ENCODE measurements at places on chromosomes 7 and 10.

DNA sequence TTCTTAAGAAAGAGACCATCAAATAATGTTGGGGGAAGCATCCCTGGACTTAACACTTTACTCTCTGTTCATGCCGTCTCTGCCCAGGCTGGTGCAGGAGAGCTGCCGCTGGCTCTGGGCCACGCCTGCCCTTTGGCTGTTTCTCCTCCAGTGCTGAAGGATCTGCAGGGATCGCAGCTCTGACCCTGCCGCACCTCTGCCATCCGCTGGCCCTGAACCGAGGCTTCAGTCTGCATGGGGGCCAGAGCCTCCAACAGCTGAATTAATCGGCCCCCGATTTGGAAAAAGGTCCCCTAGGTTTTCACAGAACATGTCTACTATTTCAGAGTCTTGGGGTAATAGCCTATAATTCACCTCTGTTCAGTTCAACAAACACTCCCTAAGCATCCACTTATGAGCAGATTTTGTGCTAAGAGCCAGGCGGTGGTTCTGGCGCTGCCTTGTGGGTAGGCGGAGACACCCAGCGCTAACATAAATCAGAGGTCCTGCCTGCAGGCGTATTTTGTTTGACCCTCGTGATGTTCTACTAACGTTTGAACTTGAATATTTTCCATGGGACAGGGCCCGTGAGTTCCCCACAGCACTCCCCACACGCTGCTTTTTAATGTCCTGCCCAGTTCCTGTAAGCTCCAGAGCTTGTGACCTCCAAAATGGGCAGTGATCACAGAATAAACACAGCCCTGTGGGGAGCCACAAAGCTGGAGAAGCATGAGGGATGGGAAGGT, 99.0 kb downstream of the DYNC2I1 start:
- no peak for DNase-seq

DNA sequence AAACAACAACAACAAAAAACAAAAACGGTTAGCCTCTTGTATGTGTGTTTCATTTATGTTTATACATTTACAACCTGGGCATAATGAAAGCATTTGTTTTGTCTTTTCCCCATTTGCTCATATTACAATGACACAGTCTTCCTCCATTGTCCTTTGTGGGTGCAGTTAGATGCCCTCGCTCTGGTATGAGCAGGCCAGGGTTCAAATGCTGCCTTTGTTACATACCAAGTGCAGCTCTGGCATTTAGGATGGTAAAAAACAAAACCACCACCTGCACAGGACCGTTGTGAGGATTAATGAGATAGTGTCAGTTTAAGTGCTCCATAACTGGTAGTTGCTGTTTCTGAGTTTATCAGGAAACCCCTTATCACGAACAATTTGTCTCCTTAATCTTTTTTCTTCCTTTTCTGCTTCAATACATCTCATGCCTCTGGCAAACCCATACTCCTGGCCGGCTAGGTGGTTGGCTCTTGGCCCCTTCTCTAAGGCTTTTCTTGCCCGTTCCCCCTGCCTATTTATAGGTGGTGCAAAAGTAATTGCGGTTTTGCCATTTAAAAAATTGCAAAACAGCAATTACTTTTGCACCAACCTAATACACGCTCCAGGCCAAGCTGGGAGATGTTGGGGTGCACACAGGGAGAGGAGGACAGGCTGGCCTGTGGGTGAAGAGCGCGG, 18.6 kb upstream of the TMEM225B start:
- DNase-seq = no peak

DNA sequence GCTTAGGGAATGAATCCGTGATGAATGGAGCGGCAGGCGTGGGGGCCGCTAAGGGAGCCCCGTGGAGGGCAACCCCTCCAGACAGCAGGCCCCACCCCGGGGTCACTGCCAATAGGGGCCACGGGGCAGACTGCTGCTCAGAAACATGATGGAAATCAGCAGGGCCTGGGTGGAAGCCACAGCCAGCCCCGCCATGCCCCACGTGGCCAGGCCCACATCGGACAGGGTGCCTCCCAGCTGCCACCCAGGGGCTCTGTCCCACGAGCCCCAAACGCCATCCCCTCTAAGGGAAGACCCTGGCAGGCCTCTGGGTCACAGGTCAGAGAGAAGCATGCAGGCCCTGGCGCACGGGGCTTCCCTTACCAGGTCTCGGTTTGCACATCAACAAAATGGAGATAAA, 28.4 kb downstream of the TNRC18 start:
- no peak for DNase-seq

DNA sequence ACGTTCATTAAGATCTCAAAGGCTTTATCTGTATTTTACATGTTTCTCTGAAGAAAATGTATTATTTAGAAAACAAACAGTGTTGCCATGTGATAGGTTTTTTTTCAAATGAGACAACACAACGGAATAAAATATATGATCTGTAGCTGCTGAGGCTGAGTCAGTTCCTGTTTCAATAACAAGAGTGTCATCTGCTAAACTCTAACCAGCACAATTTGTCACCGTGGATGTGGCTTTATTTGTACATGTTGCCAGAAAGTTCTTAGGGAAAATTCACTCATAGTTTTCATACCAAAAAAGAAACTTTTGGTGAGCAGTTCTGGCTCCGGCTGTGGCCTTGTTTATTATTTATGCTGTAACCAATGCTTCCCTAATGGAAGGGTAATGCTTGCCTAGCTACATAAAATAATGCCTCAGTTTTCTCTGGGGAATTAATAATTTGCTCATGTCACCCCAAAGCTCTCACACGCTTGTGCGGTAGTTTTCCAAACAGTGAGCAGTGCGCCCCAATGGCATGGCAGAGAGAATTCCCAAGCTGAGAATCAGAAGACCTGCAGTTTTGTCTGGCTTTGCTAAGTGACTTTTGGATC, 20.3 kb upstream of the KLF6 start:
- no peak for DNase-seq

- no peak for DNase-seq
These were observed 1.1 kb upstream of the GIMAP8 start for GRCh38 chr7:150449206-150449952.

- no peak for DNase-seq
These were observed 24.1 kb downstream of the HIPK2 start for GRCh38 chr7:139753693-139754111.

- DNase-seq = no peak
These were observed 179.8 kb downstream of the ST7 start for GRCh38 chr7:117133125-117133524.

DNA sequence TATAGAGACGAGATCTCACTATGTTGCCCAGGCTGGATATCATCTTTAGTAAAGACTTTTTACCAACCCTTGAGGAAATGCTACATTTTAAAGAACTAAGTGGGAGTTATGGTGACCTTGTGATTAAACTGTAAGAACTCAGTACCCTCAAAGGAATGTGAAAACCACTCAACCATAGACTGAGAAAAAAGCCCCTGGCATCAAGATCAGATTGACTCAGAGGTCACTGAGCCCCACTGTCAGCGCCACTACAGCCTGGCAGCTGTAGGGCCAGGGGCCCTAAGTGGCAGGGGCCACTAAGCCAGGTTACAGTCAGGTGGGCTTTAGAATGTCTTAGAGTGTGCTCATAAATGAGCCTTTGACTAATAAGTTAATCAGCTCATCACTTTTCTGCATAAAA, 55.9 kb downstream of the APBB1IP start:
- no peak for DNase-seq

Data from left forelimb (tissue), 1 donor.